ENCODE measurements at places on chromosomes 5 and 9.

DNA sequence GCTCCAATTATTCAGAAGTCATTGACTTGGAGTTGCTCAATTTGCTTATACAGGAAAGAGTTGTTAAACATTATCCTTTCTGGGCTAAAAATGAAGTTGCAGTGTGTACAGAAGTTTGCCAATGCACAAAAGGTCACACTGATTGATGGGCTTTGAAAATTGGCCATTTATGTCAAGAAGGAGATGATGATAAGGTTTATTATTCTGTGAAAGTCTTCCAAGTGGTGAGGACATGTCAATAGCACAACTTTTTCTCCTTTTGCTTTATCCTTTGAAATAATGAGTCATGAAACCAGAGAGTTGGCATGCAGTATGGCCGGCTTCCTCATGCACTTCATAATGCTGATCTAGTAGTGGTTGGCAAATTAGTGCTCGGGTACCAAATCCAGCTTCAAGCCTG is 848.5 kb upstream of the WWC1 start:
- H3K4me3 ChIP-seq, result no peak overlapping the region
- no peak overlapping the region for H3K27ac ChIP-seq
- no peaks in the 10 kb centered on the region for H3K36me3 ChIP-seq
- DNase-seq, result no peak
- H3K27me3 ChIP-seq, result no peaks in the 10 kb centered on the region

- H3K4me1 ChIP-seq, result peaks cover 5% of the 10 kb centered on the region
- peaks cover 12% of the 10 kb centered on the region for H3K36me3 ChIP-seq
- H3K4me3 ChIP-seq, result no peak overlapping the region
- H3K27ac ChIP-seq, result no peak overlapping the region
Measured at GRCh38 chr5:138000102-138000723, 32.7 kb downstream of the FAM13B start.

GRCh38 chr5:72985719-72986118 is 29.9 kb downstream of the FCHO2 start:
- H3K4me3 ChIP-seq, result no peak overlapping the region
- H3K27ac ChIP-seq, result no peak overlapping the region
- H3K27me3 ChIP-seq, result no peaks in the 10 kb centered on the region
- no peaks in the 10 kb centered on the region for H3K36me3 ChIP-seq

DNA sequence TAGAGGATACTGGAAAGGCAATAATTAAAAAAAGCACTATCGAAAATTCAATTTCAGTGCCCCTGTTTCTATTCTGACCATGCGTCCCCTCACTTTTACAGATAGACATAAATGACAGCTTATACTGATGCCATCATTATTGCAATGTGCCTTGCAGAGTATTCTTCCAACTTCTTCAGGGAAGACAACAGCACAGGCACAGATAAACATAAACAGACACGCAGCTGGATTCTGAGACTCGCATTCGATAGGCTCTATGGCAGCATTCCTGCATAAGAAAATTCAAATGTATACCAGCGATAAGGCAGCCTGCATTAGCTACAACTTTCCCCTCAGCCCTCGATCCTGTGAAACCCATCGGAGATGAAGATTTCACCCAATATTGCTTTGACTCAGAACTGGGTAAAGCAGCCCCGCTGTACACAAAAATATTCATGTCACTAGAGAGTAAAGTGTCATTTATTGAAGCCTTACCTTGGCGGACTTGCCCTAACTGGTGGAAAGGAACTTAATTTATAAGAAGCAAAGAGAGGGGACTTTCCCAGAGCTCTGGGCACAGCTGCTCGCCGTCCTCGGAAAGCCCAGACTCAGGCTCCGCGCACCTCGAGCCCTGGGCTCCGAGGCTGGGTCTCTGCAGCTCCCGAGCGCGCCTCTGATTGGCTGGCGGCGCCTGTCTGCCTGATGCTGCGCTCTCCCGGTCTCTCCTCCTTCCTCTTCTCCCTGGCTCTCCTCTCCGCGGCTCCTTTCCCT is at the start of gene CDH18:
Gene CDH18 (minus strand): TSS at position 589 of the 750 bp plus-strand sequence. CDS start 149,214 bp downstream, outside the sequence.
- DNase-seq, result no peak
- H3K36me3 ChIP-seq, result no peaks in the 10 kb centered on the region
- H3K27me3 ChIP-seq, result no peaks in the 10 kb centered on the region
- peak within 1 kb of the TSS; percentile 66 for H3K4me3 ChIP-seq
- peaks cover 5% of the 10 kb centered on the region for H3K4me1 ChIP-seq

GRCh38 chr5:127297348-127298035 is 6.9 kb downstream of the MEGF10 start:
- H3K27ac ChIP-seq, result no peak overlapping the region
- no peak for DNase-seq
- H3K4me3 ChIP-seq, result no peak overlapping the region
- H3K4me1 ChIP-seq, result peaks cover 4% of the 10 kb centered on the region

DNA sequence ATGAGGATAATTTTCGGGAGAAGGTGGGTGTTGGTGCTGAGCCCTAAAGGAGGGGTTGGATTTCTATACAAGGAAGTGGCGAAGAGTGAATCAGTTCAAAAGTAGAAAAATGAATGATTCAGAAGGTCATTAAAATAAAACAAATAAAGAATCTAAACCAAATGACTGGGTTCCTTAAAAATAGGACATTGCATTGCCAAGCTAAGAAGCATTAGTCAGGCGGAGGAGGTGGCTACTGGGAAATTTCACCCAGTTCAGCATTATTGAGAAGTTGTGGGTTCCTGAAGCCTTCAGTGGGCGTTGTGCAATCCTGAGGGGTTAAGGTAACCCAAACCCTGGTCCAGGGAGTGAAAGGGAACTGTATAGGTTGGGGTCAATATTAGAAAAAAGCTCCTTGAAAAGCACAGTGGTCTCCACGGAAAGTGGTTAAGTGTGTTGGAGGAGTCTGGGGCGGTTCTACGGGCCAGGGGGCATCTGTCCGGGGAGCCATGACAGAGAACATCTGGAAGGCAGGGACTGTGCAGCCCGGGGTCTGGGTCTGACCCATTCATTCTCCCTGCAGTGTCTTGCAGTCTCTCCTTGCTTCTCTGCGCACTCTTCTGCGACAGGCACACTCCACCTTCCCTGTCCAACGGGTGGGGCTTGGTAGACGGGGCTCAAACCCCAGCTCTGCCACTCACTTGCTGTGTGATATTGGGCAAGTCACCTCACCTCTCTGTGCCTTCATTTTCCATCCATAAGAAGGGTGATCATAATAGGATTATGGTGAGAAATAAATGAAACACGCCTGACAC is 27.6 kb upstream of the DUSP1 start:
- DNase-seq, result no peak
- no peak overlapping the region for H3K4me3 ChIP-seq
- H3K27me3 ChIP-seq, result no peaks in the 10 kb centered on the region
